ENCODE measurements at places on chromosomes 1 and 21.

GRCh38 chr1:232209357-232209756 lies 420.6 kb downstream of the SIPA1L2 start:
- no peak for DNase-seq

- DNase-seq = no peak
Observed at GRCh38 chr1:24897263-24898151, 32.6 kb downstream of the RUNX3 start.

GRCh38 chr1:197145446-197146024 lies 934 bp downstream of the ASPM start:
- no peak for DNase-seq

GRCh38 chr1:204888294-204888693 lies 17.6 kb downstream of the NFASC start:
- DNase-seq = no peak
